ELF-1 (cell line): ENCODE measurements at places on chromosomes 13 and 19.

GRCh38 chr13:32895296-32895695 lies 120.9 kb upstream of the KL start:
- no peak for DNase-seq

DNA sequence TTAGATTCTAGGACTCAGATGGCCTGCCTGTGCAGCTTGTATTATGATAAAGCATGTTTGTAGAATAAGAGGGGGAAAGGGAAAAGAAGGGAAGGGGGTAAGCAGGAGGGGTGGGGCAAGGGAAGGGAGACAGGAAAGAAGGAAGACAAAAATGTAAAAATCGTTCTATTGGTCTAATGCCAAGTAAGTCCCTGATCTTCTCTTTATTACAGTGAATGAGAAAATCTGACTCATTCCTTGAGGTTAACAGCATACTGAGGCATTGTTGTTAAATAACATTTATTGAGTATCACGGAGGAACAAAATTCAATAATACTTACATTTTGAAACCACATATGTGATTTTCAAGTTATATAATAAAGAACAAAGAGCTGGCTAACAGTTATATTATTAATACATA lies 1534.7 kb downstream of the OLFM4 start:
- no peak for DNase-seq

GRCh38 chr13:31012655-31013024 lies 80.2 kb downstream of the TEX26 start:
- peak; percentile 10 for DNase-seq

DNA sequence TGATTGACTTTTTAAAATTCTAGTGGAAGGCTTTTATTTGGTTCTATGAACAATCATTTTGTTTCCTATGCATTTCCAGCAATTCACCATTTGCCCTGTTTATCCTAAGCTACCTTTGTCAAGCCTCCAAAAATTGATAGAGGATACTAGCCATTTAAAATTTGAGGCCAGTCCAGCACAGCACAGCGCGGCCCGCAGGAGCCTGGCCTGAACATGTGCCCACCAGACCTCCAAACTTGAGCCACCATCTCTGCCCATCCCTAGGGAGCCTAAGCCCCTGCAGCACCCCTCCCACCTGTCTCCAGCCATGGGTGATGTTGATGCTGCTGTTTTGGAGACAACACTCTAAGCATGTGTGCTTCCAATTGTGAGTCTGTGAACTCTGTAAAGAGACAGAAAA lies 57.5 kb downstream of the SPRYD7 start:
- no peak for DNase-seq

- no peak for DNase-seq
Observed at GRCh38 chr19:55119053-55119452, 1.6 kb upstream of the PPP1R12C start.

DNA sequence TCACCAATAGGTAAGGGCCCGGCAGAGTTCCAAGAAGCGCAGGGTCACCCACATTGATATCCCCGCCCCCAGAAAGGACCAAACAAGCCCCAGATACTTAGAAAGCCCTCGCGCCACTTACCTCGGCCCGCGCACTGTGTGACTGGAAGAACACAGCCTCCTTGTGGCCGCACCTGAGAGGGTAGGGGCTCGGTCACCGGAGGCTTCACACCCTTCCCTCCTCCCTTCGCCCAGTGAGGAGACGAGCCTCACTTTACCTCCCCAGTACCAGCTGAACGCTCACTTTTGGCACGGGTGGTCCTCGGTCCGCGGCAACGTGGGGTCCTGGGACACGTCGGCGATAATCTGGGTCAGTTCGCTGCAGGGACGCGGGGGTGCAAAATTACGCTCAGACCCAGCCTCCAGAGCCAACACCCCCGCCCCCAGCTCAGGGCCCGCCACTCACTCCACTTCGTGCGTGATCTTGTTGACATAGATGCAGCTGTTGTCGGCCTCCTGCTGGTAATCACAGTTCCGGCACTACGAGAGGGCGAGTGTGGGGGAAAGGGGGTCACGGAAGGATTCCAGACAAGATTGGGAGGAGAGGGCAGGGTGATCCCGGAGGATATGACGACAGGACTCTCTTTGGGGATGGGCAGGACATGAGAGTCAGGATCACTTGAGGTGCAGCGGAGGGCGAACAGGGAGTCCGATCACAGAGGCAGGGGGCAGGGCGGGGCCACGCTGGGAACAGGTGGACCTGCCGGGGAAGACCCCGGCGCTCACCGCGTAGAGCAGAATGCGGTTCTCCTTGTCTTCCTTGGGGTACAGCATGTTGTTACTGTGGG lies 568 bp downstream of the POLR2I start:
- peak; percentile 40 for DNase-seq

GRCh38 chr19:55227241-55228014 lies 1.1 kb downstream of the TMEM86B start:
- no peak for DNase-seq

DNA sequence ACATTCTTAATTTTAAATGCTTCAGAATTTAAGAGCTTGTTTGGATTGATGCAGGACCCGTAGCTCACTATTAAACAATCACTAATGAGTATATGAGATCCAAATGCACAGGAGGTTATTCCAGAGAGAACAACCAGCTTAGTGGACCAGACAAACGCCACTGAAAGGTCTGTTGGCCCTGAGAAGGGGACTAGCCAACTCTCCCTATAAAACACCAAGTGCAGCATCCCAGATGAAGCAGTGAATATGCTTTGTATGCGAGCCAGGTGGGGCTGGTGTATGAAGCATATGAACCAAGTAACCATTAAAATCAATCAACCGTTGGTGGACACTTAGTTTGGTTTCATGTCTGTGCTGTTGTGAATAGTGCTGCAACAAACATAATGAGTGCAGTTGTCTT lies 9.8 kb upstream of the LILRB1 start:
- no peak for DNase-seq

GRCh38 chr13:23848019-23848418 lies 41.2 kb downstream of the MIPEP start:
- DNase-seq: no peak

DNA sequence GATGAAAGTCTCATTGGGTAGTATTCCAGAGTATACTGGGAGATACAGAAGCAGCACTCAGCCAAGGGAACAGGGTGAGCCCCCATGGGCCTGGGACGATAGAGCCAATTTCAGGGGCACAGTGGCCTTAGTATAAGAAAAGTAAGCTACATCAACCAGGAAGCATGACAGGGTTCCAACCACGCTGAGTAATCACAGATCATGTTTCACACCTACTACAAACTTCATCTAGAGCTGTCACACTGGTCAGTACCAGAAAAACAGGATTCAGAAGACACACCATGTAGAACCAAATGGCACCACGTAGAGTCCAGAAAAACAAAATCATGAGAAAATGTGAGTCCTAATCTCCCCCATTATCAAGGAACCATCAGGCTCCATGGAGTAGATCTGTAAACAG lies 1292.4 kb upstream of the MIR17HG start:
- peak; percentile 2 for DNase-seq

GRCh38 chr13:27450921-27451471 lies 632 bp upstream of the MTIF3 start:
- no peak for DNase-seq

DNA sequence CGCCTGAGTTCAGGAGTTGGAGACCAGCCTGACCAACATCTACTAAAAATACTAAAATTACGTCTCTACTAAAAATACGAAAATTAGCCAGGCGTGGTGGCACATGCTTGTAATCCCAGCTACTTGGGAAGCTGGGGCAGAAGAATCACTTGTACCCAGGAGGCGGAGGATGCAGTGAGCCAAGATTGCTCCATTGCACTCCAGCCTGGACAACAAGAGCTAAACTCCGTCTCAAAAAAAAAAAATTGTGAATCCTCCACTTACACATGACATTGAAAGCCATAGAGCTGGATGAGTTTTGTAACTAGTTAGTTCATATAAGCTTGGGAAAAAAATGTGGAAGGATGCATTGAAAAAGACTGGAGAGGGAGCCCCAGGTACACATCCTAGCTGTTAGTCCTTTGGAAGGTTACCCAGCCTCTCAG lies 452 bp upstream of the PSMD8 start:
- DNase-seq: no peak

GRCh38 chr19:18428173-18428786 lies 9.1 kb downstream of the SSBP4 start:
- no peak for DNase-seq

DNA sequence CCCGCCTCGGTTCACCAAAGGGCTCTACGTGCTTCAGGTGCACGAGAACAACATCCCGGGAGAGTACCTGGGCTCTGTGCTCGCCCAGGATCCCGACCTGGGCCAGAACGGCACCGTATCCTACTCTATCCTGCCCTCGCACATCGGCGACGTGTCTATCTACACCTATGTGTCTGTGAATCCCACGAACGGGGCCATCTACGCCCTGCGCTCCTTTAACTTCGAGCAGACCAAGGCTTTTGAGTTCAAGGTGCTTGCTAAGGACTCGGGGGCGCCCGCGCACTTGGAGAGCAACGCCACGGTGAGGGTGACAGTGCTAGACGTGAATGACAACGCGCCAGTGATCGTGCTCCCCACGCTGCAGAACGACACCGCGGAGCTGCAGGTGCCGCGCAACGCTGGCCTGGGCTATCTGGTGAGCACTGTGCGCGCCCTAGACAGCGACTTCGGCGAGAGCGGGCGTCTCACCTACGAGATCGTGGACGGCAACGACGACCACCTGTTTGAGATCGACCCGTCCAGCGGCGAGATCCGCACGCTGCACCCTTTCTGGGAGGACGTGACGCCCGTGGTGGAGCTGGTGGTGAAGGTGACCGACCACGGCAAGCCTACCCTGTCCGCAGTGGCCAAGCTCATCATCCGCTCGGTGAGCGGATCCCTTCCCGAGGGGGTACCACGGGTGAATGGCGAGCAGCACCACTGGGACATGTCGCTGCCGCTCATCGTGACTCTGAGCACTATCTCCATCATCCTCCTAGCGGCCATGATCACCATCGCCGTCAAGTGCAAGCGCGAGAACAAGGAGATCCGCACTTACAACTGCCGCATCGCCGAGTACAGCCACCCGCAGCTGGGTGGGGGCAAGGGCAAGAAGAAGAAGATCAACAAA lies 2.6 kb downstream of the PCDH17 start:
- peak; percentile 27 for DNase-seq

GRCh38 chr19:31589109-31589508 lies 239.9 kb upstream of the TSHZ3 start:
- no peak for DNase-seq

GRCh38 chr13:76968041-76968440 lies 19.7 kb downstream of the ACOD1 start:
- peak; percentile 89 for DNase-seq

GRCh38 chr13:85386424-85386823 lies 412.8 kb downstream of the SLITRK6 start:
- DNase-seq: no peak

GRCh38 chr13:22387899-22388298 lies 717.0 kb downstream of the FGF9 start:
- DNase-seq: no peak

DNA sequence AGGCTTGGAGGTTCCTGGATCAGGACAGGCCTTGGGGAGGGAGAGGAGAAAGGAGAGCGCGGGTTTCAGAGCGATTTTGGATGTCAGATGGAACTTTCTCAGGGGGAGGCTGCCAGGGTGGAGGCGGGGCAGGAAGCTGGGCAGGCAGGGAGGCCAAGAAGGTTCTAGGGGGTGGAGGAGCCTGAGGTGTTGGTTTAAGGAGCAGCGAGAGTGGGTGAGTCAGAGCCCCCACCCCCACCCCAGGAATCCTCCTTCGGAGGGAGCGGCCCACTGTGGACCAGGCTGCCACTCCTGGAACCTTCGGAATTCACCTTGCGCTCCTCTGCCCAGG lies 15.9 kb upstream of the NOP53 start:
- DNase-seq: peak; percentile 90

DNA sequence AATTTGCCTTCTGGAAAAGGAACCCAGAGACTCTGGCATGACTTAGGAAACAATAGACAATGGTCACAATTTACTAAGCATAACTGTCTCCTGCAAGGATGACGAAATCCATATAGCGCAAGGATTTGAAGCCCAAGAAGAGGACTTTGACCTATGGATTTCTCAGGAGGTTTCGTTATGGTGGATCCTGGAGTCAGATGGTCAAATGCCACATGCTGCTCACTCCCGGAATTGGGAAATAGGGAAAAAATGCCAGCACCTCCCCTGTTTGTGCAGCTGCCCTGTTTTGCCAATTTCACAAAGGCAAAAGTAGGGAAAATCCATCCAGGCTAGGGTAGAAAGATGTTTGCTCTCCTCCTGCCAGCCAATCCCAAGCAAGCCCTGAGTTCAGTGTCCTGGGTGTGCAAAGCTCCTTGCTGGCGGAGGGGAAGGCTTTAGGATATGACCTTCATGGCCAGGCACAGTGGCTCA lies 23.4 kb downstream of the RDH8 start:
- no peak for DNase-seq
